WTC11 (cell line): ENCODE measurements at places on chromosomes 16 and 17.

DNA sequence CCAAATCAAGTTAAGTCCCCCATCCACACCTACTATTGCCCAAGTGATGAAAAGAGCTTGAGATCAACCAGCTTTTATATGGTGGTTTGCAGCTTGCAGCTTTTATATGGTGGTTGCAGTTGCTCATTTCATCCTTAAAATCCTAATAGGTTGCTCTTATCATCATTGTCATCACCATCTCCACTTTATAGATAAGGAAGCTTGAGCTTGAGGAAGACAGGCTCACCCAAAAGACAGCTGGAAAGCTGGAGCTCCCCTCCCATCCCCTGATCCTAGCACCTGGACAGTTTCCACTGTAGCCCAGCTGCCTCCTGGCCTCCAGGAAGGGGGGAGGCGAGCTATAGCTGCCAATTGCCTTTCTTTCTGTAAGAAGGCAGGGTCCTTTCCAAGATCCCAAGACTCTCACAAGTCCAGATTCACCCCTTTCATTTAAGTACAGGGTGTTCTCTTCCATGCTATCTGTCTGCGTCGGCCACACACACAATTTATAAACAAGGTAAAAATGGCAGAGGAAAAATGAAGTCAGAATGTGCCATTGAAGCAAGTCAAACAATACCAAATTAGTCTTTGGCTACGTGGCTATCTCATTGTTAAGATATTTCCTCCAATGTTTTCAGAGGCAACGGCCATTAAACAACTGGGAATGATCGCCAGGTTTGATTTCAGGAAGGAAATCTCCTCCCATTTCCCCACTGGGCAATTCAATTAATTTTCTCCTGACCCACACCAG is 63.3 kb downstream of the PECAM1 start:
- no peak for DNase-seq

DNA sequence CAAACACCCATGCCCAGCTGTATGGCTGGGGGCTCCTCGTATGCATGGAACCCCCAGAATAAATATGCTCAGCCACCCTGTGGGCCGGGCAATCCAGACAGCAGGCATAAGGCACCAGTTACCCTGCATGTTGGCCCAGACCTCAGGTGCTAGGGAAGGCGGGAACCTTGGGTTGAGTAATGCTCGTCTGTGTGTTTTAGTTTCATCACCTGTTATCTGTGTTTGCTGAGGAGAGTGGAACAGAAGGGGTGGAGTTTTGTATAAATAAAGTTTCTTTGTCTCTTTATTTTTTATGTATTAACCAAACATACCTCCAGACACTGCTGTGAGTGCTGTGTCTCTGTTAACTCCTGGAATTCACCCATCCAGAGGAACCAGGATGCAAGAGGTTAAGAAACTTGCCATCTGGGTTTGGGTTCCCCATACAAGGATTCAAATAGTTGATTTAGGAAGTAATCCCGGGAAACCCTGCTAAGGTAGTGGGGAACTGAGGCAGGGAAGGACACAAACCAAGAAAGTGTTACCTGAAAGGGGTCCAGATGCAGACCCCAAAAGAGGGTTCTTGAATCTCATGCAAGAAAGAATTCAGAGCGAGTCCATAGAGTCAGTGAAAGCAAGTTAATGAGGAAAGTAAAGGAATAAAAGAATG is 37.4 kb upstream of the IL21R start:
- DNase-seq: no peak

GRCh38 chr17:27282054-27282551 is 11.8 kb upstream of the WSB1 start:
- DNase-seq: no peak

GRCh38 chr16:86894029-86894567 is 315.7 kb downstream of the FOXL1 start:
- no peak for DNase-seq

DNA sequence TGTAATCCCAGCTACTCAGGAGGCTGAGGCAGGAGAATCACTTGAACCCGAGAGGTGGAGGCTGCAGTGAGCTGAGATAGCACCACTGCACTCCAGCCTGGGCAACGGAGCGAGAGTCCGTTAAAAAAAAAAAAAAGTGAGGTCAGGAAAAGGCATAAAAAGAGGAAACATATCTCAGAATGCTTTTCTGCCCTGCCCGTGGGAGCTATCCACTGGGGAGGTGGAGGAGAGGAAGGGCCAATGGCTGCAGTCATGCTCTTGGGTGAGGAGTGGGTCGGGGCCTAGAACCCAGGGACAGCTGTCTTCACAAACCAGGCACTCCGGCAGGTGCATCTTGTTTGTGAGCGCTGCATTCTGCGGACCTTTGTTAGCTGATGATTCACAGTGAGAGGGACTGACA is 60.0 kb upstream of the CDC42EP4 start:
- no peak for DNase-seq

GRCh38 chr17:35846055-35846809 is 22.5 kb downstream of the HEATR9 start:
- no peak for DNase-seq

DNA sequence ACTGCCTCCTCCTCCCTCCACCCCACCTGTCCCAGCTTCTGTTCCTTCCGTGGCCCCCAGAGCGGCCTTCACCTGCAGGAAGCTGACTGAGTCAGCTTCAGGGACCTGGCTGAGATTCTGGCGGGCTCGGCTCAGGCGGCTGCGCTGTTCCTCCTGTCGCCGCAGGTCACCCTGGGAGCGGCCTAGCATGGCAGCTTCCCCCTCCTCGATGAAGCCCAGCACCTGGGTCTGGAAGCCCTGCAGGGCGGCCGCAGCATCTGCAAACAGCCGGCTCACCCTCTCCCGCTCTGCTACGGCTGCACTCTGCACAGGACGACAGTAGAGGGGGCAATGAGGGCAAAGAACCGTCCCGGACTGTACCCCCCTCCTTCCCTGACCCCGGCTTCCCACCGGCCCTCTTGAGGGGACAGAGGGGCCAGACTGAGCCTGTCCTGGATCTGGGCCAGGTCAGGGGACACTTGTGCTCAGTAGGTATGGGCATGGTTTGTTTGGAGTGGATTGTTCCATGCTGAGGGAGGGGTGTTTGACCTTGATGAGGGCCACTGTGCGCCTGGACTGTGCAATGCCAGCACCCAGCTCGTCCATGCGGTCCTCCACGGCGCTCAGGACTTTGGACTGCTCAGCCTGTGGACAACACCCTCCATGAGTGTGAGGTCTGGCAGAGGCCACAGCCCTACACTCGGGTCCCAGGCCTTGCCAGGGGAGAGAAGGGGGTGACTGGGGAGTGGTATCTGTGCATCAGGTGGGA is 2.0 kb downstream of the TRIM47 start:
- peak; percentile 71 for DNase-seq

GRCh38 chr16:23901178-23902033 is 65.6 kb downstream of the PRKCB start:
- DNase-seq: no peak

- no peak for DNase-seq
These were observed 236.4 kb downstream of the BCAS3 start for GRCh38 chr17:60914078-60914477.

- DNase-seq: no peak
These were observed 3.1 kb upstream of the KCNJ12 start for GRCh38 chr17:21373036-21373435.

DNA sequence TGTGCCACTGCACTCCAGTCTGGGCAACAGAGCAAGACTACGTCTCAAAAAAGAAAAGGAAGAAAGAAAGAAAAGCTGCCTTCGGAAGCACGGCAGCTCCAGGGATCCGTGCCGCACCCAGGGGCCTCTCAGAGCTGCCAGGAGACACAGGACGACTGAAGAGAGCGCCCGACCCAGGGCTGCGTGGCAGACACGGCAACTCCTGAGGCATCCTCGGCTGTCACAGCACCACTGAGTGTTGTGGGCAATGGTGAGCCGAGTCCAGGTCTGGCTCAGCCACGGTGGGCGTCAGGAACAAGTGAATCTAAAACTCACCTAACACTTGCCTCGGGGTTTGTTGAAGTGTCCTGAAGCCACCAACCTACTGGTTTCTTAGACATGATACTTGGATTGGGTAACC is 28.8 kb downstream of the PDIA2 start:
- no peak for DNase-seq

GRCh38 chr17:82748756-82749155 is 3.1 kb upstream of the TBCD start:
- no peak for DNase-seq

GRCh38 chr16:55754056-55754455 is 78.8 kb downstream of the CES1 start:
- no peak for DNase-seq

GRCh38 chr17:82767041-82767754 is 15.3 kb downstream of the TBCD start:
- peak; percentile 79 for DNase-seq

- no peak for DNase-seq
These were observed 6.0 kb upstream of the CCL4L2 start for GRCh38 chr17:36204724-36205500.

- DNase-seq: no peak
These were observed 178.8 kb downstream of the BANP start for GRCh38 chr16:88130016-88130415.

DNA sequence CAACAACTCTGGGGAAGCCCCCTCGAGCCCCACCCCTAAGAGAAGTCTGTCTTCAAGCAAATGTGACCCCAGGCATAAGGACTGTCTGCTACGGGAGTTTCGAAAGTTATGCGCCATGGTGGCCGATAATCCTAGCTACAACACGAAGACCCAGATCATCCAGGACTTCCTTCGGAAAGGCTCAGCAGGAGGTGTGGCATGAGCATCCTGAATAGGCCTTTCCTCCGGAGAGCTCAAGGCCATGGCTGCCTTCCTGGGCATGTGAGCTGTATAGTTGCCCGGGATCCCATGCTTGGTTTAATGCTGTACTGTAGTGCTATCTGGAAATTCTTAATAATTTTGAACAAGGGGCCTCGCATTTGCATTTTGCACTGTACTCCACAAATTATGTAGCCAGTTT is 9.2 kb downstream of the LIG3 start:
- DNase-seq: no peak

- DNase-seq: no peak
These were observed 26.5 kb downstream of the PDIA2 start for GRCh38 chr16:309476-309875.

DNA sequence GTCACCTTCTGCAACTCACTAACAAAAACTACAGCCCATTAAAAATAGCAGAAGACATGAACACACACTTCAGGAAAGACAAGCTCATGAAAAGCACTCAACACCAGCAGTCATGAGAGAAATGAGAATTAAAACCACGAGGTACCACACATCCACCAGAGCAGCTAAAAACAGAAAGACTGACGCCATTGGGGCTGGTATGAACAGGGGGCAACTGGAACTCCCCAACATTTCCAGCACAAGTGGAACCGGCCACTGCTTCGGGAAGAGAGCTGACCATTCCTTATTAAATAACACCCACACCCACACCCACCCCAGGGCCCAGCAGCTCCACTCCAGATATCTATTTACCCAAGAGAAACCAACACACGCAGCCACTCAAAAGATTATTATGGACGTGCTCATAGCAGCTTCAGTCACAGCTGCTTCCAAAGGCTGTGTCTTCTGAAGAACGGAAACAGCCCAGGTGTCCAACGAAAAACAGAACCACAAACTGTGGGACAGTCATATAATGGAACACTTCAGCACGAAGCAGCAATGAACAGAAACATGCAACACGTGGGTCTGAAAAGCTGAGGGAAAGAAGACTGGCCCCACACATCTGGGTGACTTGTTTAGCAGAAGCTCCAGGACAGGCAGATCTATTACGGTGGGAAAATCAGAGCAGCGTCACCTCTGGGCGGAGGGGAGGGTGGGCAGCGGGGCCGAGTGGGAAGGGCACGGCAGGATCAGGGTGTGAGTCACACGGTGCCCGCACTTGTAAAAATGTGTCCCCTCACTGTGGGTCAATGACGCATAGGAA is 41.1 kb downstream of the KLHDC4 start:
- no peak for DNase-seq

- DNase-seq: peak; percentile 72
These were observed 7.5 kb upstream of the OR1F1 start for GRCh38 chr16:3180445-3180878.

GRCh38 chr16:79628501-79628975 is 28.0 kb upstream of the MAF start:
- no peak for DNase-seq

- DNase-seq: no peak
These were observed 22.2 kb downstream of the WIPF2 start for GRCh38 chr17:40241252-40241834.

- DNase-seq: no peak
These were observed 9.5 kb downstream of the ABCA9 start for GRCh38 chr17:69050999-69051775.

GRCh38 chr16:12584488-12585233 is 219.0 kb downstream of the CPPED1 start:
- DNase-seq: no peak

GRCh38 chr16:84347161-84347560 is 21.2 kb upstream of the ATP2C2 start:
- DNase-seq: no peak

GRCh38 chr17:14748036-14748710 is 447.3 kb downstream of the HS3ST3B1 start:
- DNase-seq: no peak

GRCh38 chr17:7391307-7391706 is 3.0 kb downstream of the PLSCR3 start:
- DNase-seq: no peak

DNA sequence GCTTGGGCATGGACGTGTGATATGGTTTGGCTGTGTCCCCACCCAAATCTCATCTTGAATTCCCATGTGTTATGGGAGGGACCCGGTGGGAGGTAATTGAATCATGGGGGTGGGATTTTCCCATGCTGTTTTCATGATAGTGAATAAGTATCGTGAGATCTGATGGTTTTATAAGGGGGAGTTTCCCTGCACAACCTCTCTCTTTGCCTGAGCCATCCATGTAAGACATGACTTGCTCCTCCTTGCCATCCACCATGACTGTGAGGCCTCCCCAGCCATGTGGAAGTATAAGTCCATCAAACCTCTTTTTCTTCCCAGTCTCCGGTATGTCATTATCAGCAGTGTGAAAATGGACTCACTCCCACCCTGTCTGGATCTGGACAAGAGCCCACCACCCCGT is 393.4 kb downstream of the SEC14L1 start:
- DNase-seq: no peak

GRCh38 chr16:85738923-85739715 is 11.8 kb downstream of the C16orf74 start:
- DNase-seq: no peak

- no peak for DNase-seq
These were observed 83.0 kb downstream of the EMP2 start for GRCh38 chr16:10497132-10498101.

DNA sequence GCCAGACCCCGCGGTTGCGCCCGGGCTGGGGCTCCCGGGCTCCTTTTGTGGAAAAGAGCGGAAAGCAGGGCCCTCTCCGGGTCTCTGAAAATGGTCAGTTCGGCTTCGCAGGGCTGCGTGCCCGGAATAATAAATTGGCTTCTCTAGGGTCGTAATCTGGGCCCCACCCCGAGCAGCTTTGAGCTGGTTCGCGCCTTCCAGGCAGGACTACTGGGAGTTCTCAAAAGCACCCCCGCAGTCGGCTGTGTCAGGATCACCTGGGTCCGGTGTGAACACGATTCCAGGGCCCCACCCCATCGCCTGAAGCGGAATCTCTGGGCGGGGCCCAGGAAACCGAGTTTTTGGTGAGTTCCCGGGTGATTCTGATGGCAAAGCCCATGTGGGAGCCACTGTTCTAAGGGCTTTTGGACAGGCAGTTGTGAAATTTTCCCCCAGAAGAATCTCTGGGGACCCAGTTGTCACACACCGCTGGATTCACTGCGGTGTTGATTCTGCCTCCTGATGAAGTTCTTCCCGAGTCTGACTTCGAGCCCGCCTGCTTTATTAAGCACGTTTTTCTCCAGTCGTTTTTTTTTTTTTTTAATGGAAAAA is 77.0 kb downstream of the MRC2 start:
- peak; percentile 61 for DNase-seq

GRCh38 chr17:68460715-68461114 is 3.4 kb upstream of the WIPI1 start:
- DNase-seq: no peak
